ENCODE measurements at places on chromosomes 12 and 14.

DNA sequence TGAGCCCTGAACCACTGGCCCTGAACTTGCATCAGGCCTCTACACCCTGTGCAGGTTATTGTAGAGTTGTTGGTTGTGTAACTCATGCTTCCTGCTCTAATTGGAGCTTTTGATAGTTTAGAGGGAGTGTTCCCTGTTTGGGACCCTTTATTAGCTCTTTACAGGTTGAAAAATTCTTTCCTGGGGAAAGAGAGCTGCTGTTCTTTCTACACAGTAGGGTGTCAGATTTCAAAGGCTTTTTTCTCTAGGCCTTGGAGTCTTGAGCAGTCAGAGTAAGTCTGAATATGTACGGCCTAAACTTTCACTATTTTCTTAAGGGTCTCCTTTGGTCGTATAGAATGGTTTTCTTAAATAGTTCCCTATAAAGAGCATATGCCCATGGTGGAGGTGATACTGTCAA, 60.8 kb upstream of the NEDD1 start:
- no peak for DNase-seq

DNA sequence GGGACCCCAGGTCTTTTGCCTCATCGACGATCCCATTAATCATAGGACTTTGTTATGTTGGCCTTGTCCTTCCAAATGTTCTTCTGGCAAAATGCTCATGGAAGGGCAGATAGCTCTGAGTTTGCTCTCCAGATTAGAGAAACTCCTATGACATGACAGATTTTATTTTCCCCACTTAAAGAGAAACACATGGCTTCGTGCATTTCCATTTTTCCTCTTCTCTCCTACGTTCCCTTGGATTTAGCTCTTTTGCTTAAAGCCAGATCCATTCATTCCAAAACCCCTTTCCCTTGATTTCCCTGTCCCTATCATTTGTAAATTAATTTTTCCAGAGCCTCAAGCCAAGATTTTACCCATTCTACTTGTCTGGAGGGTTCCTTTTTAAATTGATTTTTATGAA, 2.9 kb downstream of the PRIMA1 start:
- no peak for DNase-seq

- no peak for DNase-seq
These were observed 32.8 kb upstream of the OR10AD1 start for GRCh38 chr12:48235796-48236333.

DNA sequence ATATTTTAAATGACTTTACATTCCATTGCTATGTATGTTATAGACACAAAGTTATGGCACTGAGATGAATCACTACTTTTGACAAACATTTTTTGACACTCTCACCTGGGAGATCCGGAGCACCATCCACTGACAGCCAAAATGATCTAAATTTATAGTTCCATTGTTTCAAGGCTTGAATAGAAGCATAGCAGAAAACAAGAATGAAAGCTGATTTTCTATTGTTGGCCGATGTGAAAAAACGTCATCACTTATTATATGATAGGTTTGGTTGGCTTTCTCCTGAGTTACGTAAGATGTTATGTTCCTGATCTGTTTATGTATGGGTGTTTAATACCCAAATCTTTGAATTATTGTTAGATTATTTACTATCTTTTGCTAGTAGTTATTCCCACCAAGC, 306.2 kb downstream of the PAWR start:
- no peak for DNase-seq

- no peak for DNase-seq
These were observed 27.7 kb upstream of the LTA4H start for GRCh38 chr12:96063046-96063445.

DNA sequence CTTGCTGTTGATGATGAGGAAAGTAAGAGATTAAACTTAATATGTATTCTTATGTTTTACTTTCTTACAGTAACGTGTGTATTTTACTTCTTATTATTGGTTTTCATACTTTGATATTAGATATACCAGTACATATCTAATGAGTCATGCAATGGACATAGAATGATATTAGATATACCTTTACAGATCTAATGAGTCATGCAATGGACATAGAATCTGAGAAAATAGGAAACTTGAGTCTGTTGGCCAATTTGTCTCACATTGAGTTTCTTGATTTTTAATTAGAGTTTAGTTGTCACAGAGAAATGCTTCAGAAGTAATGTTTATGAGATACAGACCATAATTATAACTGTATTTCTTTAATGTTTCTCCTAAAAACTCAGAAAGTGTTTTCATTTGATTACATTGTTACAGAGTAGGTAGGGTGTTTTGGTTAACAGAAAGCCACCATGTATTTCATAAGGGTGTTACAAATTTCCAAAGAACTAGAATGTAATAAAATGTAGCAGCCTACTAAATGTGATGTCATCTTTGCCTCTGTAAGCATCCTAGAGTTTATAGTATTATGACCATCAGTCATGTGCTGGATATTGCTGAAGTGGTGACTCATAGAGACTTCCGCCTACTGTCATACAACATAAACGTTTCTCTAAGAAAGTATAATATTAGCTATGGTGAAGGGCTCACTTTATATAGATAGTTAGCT, 3.0 kb downstream of the GAS2L3 start:
- DNase-seq, result no peak

DNA sequence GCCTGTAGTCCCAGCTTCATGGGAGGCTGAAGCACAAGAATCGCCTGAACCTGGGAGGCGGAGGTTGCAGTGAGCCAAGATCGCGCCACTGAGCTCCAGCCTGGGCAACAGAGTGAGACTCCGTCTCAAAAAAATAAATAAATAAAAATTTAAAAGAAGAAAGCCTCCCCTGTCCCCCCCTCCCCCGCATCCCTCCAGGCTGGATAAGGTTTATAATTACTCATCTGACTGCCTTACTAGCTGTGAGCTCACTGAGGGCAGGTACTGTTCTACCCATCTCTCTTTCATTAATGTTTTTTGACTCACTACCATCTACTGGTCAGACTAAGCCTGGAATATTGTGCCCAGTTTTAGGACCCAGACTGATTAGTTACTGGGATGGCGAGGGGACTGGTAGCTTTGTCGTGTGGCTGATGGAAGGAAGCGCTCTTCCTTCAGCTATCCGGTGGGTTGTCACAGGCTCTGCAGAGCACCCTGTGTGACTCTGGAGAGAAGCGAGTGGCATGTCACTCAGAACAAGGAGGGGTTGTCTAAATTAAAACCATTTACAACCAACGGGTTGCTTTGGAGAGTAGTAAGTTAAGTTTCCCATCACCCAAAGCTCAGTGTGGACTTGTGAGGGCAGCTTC, 16.9 kb downstream of the EVL start:
- DNase-seq, result no peak

DNA sequence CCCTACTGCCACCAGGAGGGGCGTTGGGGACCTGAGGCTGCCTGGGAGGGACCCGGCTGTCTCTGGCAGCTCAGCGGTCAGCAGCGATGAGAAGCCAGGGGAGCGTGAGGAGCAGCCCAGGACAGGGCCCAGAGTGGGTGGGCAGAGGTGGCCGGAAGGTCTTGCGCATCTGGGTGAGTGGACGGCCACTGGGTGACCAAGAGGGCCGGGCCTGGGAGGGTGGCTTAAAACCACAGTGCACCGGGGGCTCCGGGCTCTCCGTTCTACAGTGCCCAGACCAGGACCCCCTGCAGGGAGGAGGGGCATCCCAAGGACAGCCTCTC, 10.0 kb downstream of the INF2 start:
- no peak for DNase-seq

- DNase-seq, result peak; percentile 18
These were observed 624 bp downstream of the M6PR start for GRCh38 chr12:8948701-8949341.

DNA sequence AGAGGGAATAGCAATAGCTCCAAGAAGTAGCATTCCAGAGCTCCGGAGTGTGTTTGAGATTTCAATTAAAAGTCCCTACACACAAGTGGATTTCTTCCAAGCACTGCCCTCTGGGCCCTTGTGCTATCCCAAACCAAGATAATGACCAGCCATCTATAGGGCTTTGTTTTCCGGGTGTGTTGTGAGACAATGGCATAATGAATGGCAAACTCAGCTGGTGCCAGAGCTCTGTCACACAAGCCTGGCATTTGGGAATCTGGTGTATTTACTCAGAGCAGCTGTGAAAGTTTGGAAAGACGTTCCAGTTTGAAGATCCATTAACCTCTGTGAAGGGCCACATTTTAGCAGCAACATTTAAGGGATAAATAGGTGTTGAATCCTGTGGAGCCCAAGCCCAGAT, 61.2 kb upstream of the TMTC2 start:
- peak; percentile 90 for DNase-seq

- no peak for DNase-seq
These were observed 23.2 kb downstream of the SLCO1C1 start for GRCh38 chr12:20718294-20718693.

- peak; percentile 54 for DNase-seq
These were observed 624.1 kb upstream of the FOXG1 start for GRCh38 chr14:28142400-28143015.

GRCh38 chr14:98160901-98161300, 1111.1 kb downstream of the BCL11B start:
- no peak for DNase-seq

DNA sequence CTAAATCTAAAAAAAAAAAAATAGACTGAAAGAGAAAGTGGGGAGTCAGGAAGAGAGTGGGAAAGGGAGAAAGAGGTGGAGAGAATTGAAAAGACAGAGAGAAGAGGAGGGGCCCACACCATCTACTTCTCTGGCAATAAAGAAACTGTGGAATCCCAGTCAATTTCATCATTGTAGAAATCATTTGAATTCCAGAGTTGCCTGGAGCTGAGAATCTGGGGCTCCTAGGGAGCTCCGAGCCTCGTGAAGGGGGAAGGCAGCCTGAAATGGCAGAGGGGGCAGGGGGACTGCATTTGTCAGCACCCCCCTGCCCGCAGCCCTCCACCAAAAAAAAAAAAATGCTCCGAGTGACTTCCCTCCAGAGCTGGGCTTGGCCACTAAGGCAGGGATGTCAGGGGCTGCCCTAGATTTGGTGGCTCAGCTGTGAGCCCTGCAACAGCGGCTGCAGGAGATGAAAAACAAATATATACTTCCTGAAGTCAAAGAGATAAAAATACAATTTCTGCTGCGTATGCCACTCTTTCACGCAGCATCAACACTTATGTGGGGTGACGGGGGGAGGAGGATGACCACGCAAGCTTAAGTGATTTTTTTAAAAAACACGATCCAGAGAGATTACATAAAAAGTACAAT, 80.5 kb downstream of the BCL11B start:
- DNase-seq, result no peak

DNA sequence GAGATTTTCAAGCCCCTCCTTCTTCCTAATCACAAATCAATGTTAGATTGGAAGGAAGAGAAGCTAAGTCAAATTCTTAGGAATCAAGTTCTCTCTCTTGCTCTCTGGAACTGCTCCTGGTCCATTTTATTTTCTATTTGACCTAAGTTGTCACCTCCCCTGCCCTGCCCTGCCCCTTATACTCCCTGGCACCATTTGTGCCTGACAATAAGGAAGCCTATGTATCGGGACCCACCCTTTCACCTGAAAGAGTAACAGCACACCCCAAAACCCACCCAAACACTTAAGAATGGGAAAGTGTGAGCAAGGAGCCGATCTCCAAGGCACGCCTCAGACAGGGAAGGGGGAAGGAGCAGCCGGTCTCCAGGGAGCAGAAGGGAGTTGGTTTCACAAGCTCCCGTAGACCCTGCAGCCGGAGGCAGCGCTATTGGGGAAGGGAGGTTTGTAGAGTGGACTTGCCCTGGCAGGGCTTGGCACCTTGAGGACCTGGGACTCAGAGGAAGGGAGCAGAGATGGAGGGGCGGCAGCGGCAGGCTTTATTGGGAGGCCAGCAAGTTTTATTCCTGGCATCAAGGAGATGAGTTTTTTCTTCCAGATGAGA, 1.6 kb downstream of the LRRC74A start:
- DNase-seq, result peak; percentile 34

DNA sequence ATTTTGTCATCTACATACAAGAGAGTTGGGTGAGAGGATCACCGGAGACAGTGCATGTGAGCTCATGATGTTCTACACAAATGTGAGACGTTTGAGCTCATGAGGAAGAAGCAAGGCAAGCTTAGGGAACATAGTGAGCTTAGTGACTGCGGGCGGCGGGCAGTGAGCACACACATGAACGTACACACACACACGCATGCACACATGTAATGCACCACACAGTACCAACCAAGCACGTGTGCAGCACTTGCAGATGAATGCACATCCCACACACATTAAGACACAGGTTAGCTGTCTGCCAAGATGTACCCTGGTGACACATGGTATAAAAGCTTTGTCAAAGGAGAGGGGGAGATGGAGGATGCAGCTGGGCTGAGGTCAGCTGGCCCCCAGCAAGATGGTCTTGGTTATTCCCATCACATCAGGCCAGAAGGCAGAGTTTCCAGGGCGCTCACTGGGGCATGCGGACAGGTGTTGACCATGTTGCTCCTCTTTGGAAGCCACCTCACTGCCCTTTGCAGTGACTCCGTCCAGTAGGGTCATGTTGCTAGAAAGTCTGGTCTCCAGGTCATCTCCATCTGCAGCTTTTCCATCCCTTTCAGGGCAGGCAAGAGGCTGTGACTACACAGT, 8.7 kb upstream of the CACNA2D4 start:
- peak; percentile 4 for DNase-seq

DNA sequence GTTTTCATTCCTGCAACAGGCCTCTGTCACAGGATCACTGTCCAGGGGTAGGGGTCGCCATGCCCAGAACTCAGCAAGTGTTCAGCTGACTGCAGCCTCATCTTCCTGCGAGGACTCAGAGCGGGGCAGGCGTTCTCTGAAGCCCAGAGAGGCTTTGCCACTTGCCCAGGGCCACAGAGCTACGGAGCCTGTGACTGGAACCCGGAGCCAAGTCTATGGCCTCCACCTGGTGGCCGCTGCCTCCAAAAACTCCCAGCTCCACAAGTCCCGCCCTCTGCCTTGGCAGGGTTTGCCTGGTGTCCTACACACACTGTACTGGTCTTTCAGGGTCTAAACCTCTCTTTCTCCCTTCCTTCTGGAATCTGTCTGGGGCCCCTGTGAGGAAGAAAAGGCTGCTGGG, 8.7 kb upstream of the PPP1R13B start:
- DNase-seq, result no peak

DNA sequence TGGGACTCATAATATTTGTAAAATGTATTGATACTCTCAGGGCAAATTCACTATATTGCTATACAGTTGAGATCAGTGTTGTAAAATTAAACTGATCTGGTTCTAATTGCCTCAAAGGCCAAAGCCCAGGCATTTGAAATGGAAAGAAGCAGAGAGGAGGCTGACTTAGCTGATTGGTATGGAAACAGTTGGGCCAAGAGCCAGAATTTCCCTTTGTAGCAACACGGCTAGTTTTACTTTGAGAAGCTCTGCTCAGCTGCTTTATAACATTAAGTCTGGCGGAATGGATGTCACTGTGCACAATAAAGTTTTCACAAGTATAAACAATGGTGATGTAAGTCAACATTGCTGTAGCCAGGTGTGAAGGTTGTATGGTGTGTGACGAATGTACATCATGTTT, 186.4 kb downstream of the MSRB3 start:
- DNase-seq, result no peak

GRCh38 chr12:6031001-6031400, 85.9 kb upstream of the ANO2 start:
- no peak for DNase-seq

- no peak for DNase-seq
These were observed 471 bp downstream of the MTRFR start for GRCh38 chr12:123233505-123234308.

DNA sequence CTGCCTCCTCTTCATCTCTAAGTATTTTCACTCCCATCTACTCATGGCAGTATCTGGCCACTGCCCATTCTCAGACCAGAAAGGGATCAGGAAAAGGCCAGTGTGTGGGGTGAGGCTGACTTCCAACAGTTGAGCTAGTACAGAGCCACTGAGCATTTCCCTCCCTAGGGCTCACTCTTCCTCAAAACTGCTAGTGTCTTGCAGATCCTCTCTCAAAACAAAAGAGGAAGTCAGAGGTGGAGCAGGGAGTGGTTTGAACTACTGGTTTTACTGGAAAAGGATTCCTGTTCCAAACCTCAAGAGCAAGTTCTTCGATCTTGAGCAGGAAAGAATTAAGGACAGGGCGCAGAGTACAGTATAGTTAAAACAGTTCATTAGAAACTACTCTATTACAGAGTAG, 11.7 kb upstream of the RNASE10 start:
- peak; percentile 70 for DNase-seq
